A549 treated with ZK216348 at 1 μM for 4 hours (cell line): ENCODE measurements at places on chromosomes 3 and 15. TPM values are rescaled to one million over a fixed set of nuclear protein-coding genes. Genes with fewer than 3 reads are reported as not detected.

The PARP16 gene
- 9.2 to 10.9 TPM (median 10.3 TPM) in 5 replicates for total RNA-seq

The CCR1 gene
- not detected in 5 replicates for total RNA-seq

The MOBP gene
- 0.15 to 0.36 TPM in 2 of 5 replicates, not detected in the others for total RNA-seq

The RAB7A gene
- total RNA-seq = 173 to 210 TPM (median 193 TPM) in 5 replicates

The ADAMTSL3 gene
- 0.11 to 1.1 TPM (median 0.33 TPM) in 5 replicates for total RNA-seq

The CCRL2 gene
- total RNA-seq = 0.14 to 0.42 TPM (median 0.16 TPM) in 3 of 5 replicates, not detected in the others

The INSYN1 gene
- total RNA-seq = 0.61 to 2.2 TPM (median 1.6 TPM) in 5 replicates

The C3orf22 gene
- total RNA-seq = not detected in 5 replicates

The MORC1 gene
- not detected in 5 replicates for total RNA-seq

The PLSCR2 gene
- total RNA-seq = not detected in 5 replicates

The ITIH1 gene
- total RNA-seq = not detected in 5 replicates

The RTP1 gene
- total RNA-seq = not detected in 5 replicates

The KBTBD13 gene
- not detected in 5 replicates for total RNA-seq
